Stimulated activated CD4-positive, alpha-beta T cell treated with anti-CD3 and anti-CD28 coated beads, Interleukin-1b, Interleukin-23, amount 100 ng/mL, for 4 hours (primary cell): ENCODE measurements at places on chromosomes 1 and 21.

- peak; percentile 13 for DNase-seq
Measured at GRCh38 chr1:202625416-202626360, 84.6 kb downstream of the SYT2 start.

GRCh38 chr21:42942244-42942643, 16.8 kb upstream of the ERVH48-1 start:
- no peak for DNase-seq

- DNase-seq: no peak
Measured at GRCh38 chr1:26177182-26177684, at the start of gene CNKSR1. CNKSR1 (plus strand) TSS chr1:26177491; CDS start chr1:26177548, 57 bp downstream.

DNA sequence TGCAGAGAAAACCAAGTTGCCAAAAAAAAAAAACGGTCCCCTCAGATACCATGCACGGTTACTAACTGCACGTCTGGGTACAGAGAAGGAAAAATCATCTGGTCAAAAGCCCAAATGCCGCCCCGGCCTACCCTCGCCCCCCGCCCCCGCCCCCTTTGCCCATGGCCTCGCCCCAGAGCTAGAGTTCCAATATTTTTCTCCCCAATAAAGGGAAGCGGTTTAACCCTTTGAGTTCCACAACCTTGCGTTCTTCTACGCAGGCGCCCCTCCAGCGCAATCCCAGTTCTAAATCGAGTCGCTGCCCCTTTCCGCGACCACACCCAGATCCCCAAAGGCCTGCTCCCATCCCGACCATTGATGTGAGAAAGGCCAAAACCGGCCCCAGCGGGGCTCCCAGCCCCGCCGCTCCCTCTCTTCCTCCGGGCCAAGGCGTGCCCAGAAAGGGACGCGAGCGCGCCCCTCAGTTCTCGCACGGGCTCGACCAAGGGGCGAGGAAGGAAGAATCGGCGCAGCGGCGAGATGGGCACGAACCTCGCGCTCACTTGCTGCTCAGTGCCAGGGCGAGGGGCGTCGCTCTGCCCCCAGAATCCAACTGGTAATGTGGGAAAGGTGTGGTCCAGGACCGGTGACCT, 797 bp downstream of the WDR47 start:
- DNase-seq: peak; percentile 17

DNA sequence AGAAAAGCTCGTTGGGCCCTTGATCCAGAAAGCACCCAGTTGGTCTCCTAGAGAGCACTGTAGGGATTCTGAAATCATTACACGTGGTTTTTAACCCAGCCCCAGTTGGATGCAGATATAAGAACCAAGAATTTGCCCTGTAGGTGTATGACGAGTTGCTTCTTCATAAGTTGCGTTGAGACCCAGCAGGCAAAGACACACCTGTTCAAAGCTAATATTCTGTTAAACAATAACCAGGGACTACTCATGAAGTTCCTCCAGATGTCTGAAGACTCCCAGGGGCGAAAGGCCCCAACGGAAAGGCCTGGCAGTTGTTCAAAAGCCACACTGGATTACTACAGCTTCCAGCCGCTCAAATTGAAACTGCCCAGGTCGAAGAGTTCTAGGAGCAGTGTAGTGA, 88.6 kb upstream of the HNRNPU start:
- DNase-seq: no peak
